Naive thymus-derived CD8-positive, alpha-beta T cell (primary cell): ENCODE measurements at places on chromosomes 1 and 21. TPM values are rescaled to one million over a fixed set of nuclear protein-coding genes. Genes with fewer than 3 reads are reported as not detected.

- H3K27me3 ChIP-seq = peaks cover 5% of the 10 kb centered on the region
- H3K4me1 ChIP-seq = no peaks in the 10 kb centered on the region
- H3K4me3 ChIP-seq = no peak overlapping the region
- DNase-seq = no peak
- H3K27ac ChIP-seq = no peak overlapping the region
Measured at GRCh38 chr1:22169816-22170215, 26.9 kb upstream of the WNT4 start.

GRCh38 chr1:163035446-163036249 lies 33.5 kb upstream of the RGS4 start:
- no peak overlapping the region for H3K27ac ChIP-seq
- peaks cover 9% of the 10 kb centered on the region for H3K27me3 ChIP-seq
- no peak overlapping the region for H3K4me3 ChIP-seq
- H3K4me1 ChIP-seq = no peaks in the 10 kb centered on the region
- H3K36me3 ChIP-seq = no peaks in the 10 kb centered on the region

DNA sequence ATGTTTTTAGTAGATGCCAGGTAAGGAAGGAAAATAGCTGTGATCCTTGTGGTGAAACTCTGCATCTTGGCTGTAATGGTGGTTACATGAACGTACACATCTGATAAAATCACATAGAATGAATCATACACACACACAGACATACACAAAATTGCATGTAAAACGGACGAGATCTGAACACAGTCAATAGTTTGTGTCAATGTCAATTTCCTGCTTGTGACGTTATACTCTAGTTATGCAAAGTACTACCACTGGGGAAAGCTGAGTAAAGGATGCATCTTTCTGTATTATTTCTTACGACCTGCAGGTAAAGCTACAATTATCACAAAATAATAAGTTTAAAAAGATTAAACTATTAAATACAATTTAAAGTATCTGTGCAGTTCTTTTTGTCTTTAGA lies 493.7 kb upstream of the ZP4 start:
- H3K36me3 ChIP-seq = no peaks in the 10 kb centered on the region
- no peaks in the 10 kb centered on the region for H3K27me3 ChIP-seq
- H3K4me1 ChIP-seq = no peaks in the 10 kb centered on the region
- no peak overlapping the region for H3K4me3 ChIP-seq
- H3K27ac ChIP-seq = no peak overlapping the region
- DNase-seq = no peak

DNA sequence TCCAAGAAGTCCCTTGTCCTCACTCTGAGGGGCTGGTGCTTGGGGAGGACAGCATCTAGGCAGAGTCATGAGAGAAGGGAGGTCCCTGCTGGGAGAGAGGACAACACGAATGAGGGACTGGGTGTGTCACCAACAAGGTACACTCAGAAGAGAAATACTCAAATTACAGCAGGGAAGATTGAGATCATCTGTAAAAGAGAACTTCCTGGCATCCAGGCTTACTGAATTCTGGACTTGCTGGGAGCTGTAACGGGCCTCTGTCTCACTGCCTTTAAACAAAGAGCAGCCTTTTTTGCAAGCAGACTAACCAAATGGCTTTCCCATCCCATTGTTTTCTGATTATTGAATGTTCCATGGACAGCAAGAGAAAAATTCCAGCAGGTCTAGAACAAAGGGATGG lies 195.7 kb upstream of the RAB4A start:
- no peak overlapping the region for H3K4me3 ChIP-seq
- no peak for DNase-seq
- H3K27me3 ChIP-seq = no peaks in the 10 kb centered on the region
- H3K27ac ChIP-seq = no peak overlapping the region

DNA sequence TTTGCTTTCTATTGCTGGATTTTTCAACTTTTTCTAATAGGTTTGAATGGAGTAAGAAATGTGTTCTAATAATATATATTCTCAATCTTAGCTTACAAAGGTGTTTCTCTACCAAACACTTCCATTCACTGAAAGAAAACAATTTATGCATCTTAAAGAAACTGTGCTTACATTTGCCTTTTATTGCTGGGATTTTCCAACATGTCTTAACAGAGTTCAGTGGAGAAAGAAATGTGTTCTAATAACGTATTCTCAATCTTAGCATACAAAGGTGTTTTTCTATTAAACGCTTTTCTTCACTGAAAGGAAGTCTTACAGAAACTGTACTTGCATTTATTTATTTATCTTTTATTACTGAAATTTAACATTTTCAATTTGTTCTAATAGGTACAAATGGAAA lies 5.6 kb downstream of the CD53 start:
- H3K36me3 ChIP-seq = no peaks in the 10 kb centered on the region
- no peaks in the 10 kb centered on the region for H3K27me3 ChIP-seq
- H3K27ac ChIP-seq = no peak overlapping the region
- no peak for DNase-seq
- peaks cover 38% of the 10 kb centered on the region for H3K4me1 ChIP-seq

DNA sequence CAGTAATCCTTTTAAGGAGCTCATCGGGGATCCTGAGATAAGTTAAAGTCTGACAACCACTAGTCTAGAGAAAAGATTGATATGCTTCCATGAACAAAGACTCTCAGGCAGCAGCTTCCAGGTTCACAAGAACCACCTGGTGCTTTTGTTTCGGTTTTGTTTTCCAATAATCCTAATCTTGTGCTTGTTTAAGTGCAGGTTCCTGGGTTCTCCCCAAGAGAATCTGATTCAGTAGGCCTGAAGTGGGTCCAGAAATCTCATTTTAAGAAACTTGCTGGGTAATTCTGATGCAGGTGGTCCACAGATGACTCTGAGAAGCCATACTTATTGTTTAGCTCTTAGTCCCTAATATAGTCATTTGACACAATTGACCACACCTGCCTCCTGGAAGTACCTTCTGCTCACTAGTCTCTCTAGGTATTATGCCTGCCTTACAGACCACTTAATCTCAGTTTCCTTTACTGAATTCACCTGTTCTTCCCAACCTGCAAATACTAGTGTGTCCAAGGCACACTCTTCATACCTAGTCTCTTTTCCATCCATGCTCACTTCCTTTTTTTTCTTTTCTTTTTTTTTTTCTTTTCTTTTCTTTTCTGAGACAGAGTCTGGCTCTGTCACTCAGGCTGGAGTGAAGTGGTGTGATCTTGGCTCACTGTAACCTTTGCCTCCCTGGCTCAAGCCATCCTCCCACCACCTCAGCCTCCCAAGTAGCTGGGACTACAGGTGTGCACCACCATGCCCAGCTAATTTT lies 20.5 kb upstream of the FRRS1 start:
- H3K27me3 ChIP-seq = peaks cover 23% of the 10 kb centered on the region
- no peak overlapping the region for H3K27ac ChIP-seq
- no peaks in the 10 kb centered on the region for H3K36me3 ChIP-seq
- DNase-seq = no peak
- H3K4me1 ChIP-seq = peaks cover 5% of the 10 kb centered on the region

GRCh38 chr21:34818662-34819158 lies 149.9 kb downstream of the CLIC6 start:
- peaks cover 14% of the 10 kb centered on the region for H3K4me1 ChIP-seq
- no peaks in the 10 kb centered on the region for H3K27me3 ChIP-seq
- H3K27ac ChIP-seq = peak overlapping the region; percentile 13
- H3K4me3 ChIP-seq = no peak overlapping the region

The TRIM46 gene
- total RNA-seq = 4.1 TPM

The EPHA8 gene
- total RNA-seq = not detected

The HAO2 gene
- not detected for total RNA-seq

The SLC25A34 gene
- 3.5 TPM for total RNA-seq

The ICOSLG gene
- total RNA-seq = 5.4 TPM

The CTSS gene
- total RNA-seq = 69.3 TPM

The DCST2 gene
- 0.83 TPM for total RNA-seq

The CD5L gene
- not detected for total RNA-seq

The ZFP69 gene
- total RNA-seq = 3.8 TPM
